NCI-H446 (cell line): ENCODE measurements at places on chromosomes 2 and 18.

GRCh38 chr2:7515327-7515726 lies 598.1 kb downstream of the RNF144A start:
- DNase-seq = no peak

DNA sequence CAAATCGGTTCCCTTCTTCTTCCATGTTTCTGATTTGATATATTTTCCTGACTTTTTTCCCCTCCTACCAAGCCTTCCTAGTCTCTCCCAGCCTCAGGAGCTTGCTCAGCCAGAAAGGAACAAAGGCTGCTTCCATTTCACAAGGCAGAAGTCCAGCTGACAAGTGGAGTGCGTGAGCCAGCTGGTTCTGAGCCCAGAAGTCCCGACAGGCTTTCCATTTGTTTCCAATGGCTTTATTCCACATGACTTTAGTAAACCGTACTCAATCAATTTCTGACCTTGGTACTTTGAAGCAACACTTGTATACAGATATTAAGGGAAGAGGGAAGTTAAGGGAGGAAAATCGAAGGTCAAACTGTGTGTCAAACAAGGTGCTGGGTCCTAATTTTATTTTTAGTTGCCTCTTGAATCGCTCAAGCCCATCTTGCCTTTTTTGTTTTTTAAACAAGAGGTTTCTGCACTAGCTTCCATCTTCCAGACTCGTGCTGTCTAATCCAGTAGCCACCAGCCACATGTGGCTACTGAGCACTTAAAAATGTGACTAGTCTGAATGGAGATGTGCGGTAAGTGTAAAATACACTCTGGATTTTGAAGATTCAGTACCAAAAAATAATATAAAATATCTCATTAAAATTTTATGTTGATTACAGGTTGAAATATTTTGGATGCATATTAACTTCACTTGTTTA lies 36.2 kb downstream of the WIPF1 start:
- DNase-seq = peak; percentile 78

DNA sequence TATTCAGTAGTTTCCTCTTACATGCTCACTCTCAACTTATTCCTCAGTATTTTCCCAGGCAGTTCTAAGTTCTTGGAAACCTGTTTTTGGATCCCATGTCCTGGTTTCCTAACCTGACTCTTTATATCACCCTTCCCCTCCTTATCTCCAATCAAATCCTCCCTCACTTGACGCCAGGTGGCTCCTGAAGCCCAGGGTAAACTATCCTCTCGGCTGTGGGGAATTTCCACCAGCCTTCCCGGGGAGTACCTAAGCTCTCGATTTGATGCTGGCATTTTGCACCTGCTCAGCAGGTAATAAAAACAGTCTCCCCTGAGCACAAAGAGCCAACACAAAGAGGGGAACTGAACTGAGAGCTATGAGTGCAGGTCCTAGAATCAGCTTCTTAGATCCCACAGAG lies 538.0 kb downstream of the SLC4A3 start:
- no peak for DNase-seq

DNA sequence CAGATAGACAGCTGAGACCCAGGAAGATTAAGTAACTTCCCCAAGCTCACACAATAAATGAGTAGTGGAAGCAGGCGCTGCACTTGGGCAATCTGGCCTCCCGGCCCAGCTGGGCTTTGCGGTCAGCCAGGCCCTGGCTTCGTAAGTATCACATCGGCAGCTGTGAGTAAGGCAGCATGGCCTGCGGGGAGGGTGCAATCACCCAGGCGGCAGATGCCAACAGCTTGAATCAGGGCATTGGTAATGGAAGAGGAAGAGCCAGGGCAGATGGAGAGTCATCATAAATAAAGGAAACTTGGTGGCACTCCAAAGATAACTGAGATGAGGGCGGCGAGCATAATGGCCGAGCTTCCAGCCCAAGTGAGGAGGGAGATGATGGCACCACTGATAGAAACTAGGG lies 217.9 kb upstream of the PID1 start:
- no peak for DNase-seq

- no peak for DNase-seq
These were observed 73.8 kb downstream of the RPIA start for GRCh38 chr2:88765154-88765888.

GRCh38 chr2:96409081-96409819 lies 73.7 kb downstream of the NCAPH start:
- no peak for DNase-seq

DNA sequence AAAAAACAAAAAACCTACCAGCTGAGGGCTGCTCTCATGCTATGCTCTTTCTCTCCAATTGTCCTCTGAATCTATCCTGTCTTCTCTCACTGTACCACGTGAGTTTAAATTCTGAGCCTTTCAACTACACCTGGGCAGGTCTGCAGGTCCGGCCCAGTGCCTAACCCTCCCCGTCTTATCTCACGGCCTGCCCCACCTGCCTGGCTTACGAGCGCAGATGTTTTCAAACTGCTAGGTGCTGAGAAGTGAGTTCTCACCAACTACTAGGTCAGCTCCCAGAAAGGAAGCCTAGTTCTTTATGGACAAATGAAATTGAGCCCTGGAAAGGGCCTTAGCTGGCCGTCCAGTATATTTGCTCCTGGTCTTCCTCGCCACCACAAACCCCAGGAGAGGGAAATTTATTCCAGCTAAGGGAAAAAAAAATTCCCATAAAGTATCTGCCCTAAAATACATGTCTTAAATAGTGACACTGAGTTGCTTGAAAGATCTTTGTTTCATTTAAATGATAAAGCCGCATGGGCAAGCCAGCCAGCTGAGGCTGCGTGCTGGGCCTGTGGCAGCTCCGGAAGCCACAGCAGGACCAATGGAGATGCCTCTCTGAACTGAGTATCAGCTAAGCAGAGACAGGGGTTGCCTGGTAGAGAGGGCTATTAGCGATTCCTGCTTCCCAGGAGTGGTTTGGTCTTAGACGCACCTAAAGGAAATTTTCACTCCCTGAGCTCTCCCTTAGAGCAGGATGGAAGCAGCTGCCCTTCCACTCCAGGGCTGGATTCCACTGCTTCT lies 92.5 kb upstream of the NCK2 start:
- no peak for DNase-seq

GRCh38 chr18:48208432-48209140 lies 200.6 kb downstream of the ZBTB7C start:
- DNase-seq = no peak

DNA sequence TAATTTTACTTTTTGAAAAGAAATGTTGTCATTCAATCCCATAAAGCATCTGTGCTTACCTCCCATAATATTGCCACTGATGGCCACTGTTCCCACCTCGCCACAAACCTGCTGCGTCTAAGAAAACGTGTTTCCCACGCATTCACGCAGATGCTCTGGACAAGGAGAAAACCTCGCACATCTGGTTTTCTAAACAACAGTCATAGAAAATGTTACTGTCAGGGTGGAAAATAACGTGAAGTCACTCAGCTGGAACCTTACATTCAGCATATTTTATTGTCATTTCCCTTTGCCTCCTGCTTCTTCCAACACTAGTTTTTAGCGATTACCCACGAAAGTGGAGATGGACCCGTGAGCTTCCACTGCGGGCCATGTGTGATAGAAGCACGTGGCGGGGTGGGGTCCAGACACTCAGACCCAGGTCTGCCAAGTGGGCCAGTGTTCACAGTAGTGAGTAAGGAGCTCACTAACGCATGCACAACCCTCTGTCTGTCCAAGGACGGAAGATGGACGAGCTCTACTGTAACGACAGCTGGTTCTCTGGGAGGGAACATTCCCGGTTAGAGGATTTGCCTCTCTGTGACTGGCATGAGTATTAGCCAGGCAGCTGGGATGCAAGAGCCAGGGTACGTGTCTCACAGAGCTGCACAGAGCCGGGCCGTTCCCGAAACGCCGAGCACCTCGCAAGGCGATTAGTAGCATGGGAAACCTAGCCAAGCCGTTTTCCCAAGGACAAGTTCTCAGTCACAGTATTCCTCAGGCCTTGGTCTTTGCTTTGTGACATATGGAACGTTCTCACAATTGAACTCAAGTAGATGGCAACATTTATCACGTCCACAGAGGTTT lies 94.5 kb downstream of the MTCL1 start:
- DNase-seq = peak; percentile 83

- no peak for DNase-seq
These were observed 213.9 kb downstream of the GBX2 start for GRCh38 chr2:235954281-235954680.

GRCh38 chr18:75213611-75214331 lies 3.2 kb downstream of the TSHZ1 start:
- peak; percentile 51 for DNase-seq

GRCh38 chr18:62979176-62979575 lies 263.8 kb downstream of the PHLPP1 start:
- no peak for DNase-seq

DNA sequence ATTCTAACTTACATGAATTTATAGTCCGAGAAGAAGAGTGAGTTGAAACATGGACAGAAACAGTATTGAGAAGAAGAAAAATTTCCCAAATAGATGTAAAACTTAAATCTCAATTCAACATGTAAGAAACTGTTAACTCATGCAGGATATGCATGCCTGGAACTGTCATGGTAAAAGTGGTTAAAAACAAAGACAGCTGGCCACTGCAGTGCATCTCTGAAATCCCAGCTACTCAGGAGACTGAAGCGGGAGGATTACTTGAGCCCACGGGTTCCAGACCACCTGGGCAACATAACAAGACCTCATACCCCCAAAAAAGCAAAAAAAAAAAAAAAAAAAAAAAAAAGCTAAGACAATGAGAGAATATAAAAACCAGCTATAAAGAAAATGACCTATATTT lies 93.0 kb upstream of the TTC27 start:
- DNase-seq = no peak

- no peak for DNase-seq
These were observed 893 bp downstream of the CAVIN2 start for GRCh38 chr2:191845876-191846514.

GRCh38 chr2:70133491-70134322 lies 46.4 kb downstream of the PCBP1 start:
- peak; percentile 33 for DNase-seq

DNA sequence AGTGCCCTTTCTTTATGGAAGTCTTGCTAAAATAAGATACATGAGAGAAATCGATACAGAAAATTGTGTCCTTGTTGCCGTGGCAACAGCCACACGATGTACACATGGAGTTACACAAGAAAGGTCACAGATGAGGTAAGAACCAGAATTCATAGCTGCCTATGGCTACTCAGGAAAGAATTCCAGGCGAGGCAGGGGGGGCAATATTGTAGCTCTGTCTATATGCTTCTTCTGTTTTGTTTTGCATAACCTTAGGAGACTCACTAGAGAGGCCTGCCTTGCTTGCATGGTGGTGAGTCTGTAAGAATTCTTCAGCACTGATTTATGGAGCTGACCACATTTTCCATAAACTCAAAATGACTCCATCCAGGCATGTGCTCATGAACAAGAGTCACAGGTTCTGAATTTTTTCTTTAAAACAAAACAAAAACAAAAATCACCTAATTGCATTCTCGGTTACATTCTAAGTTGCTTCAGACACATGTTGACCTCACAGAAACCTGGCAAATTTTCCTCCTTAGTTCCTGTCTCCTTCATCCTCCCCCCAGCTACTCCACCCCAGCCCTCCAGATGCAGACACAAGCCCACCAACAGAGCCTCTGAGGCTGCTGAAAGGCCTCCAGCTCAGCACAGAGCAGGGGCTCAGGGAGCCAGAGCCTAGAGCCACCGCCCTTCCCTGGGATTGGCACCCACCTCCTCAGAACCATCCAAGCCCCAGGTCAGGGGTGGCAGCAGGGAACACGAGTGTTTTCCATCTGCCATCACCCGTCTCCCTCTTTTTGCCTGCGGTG lies 183.5 kb downstream of the ANTXR1 start:
- no peak for DNase-seq

- DNase-seq = no peak
These were observed 479.7 kb downstream of the TXNL1 start for GRCh38 chr18:56158676-56159075.

GRCh38 chr2:96151595-96152303 lies 6.5 kb upstream of the DUSP2 start:
- no peak for DNase-seq

DNA sequence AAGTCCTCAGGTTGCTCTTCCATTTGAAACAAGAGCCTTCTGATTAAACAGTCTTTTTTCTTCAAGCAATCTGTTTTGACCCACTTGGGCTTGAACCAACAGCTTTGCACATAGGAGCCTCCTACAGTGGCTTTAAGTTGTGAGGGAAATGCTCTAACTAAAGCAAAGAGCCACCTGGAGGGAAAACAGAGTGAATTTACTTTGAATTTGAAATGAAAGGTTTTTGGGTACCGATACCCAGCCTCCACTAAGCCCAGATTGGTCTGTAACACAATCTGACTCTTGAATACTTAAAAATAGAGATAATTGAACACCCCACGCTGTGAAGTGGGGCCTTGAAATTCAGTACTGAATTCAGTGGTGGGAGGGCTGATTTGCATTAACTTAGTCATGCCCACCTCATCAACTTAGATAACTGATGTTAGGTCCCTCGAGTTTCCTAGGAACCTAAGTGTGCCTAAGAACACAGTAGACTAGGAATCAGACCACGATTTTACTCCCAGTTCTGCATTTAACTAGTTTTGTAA lies 56.3 kb upstream of the ACVR1C start:
- DNase-seq = no peak

DNA sequence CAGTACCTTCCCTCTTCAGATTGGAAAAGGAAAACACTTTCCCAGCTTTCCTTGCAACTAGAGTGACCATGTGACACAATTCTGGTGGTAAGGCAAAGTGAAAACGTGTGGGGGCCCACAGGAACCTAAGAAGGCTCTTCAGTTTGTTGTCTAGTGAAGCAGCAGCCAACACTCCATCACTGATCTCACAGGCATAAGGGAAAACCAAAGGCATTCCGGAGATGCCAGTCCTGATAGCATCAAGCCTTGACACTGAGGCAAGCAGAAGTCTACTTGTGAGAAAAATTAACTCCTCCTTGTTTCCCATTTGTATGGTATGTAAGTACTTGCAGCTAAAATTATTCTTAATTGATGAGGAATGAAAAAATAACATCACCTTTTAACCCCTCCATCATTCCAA lies 88.3 kb downstream of the ETAA1 start:
- DNase-seq = no peak

DNA sequence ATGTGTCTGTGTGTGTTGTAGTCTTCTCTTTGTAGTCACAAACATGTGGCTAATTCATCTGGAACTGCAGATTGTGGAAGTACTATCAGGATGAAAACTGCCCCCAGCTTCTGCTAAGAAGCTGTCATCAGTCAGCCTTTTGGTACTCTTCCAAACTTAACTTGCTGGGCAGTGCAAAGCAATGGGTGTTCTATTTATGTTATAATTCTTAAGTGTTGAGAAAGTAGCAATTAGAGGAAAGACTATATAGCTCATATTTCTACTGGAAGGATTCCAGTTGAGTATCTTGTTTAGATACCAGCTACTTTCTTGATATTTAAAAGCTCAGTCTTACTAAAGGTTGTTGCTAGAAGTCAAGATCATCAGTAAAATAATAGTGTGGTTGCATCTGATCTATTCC lies 52.1 kb downstream of the SLC38A11 start:
- peak; percentile 83 for DNase-seq

DNA sequence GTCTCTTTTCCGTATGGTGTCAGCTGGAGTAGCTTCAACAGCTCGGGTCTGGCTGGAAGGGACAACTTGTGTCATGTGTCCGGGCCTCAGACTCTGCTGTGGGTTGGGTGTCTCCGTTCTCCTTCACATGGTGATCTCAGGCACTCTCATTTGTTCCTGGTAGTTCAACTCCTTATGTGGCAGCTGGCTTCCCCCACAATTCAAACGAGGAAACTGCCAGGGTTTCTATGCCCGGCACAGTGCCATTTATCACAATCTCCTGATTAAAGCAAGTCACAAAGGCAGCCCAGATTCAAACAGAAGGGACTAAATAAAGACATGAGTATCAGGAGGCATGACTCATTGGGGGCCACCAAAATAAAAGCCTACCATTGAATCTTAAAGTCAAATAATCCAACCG lies 22.7 kb downstream of the MRO start:
- DNase-seq = no peak
